Stimulated activated CD4-positive, alpha-beta T cell treated with anti-CD3 and anti-CD28 coated beads, Interleukin-4, amount 100 ng/mL, for 1 hour (primary cell): ENCODE measurements at places on chromosomes 3 and 15.

- DNase-seq: no peak
Observed at GRCh38 chr15:95584088-95584487, 746.4 kb upstream of the NR2F2 start.

DNA sequence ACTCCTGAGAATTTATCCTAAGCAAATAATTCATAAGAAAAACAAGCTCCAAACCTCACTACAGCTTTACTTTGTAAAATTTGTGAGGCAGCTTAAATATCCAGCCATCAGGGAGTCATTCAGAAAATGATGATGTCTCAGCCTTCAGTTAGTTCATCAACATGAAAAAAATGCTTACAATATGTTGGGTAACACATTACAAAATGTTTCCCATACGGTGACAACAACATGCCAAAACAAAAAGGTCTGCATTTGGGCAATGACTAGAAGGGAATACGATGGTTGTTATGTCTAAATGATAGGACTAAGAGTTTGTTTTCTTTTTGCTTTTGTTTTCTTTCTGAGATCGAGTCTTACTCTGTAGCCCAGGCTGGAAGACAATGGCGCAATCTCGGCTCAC, 47.0 kb upstream of the CFAP161 start:
- DNase-seq: no peak

GRCh38 chr3:94614192-94614591, 551.3 kb downstream of the NSUN3 start:
- DNase-seq: no peak

- DNase-seq: no peak
Observed at GRCh38 chr3:169455472-169455871, 208.0 kb downstream of the MECOM start.

DNA sequence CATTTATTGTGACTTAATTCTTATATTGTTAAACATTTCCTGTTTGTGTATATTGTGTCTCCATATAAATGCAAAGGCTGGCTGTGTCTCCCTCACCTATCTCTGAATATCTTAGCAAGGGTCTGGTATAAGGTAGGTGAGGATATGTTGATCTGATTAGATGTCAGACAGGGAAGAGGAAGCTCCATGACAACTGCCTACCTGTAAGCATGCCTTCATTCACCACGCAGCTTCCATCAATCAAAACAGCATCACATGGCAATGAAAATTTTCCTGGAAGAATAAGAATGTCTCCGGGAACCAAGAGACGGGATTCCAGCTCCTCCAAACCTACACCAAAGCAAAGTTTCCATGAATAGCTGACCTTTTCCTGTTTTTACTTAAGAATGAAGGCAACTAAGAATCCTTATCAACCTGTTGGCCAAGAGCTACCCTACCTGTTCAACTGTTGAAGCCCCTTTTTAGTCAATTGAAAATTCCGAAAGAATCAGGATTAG, 34.8 kb downstream of the ATP13A5 start:
- no peak for DNase-seq

DNA sequence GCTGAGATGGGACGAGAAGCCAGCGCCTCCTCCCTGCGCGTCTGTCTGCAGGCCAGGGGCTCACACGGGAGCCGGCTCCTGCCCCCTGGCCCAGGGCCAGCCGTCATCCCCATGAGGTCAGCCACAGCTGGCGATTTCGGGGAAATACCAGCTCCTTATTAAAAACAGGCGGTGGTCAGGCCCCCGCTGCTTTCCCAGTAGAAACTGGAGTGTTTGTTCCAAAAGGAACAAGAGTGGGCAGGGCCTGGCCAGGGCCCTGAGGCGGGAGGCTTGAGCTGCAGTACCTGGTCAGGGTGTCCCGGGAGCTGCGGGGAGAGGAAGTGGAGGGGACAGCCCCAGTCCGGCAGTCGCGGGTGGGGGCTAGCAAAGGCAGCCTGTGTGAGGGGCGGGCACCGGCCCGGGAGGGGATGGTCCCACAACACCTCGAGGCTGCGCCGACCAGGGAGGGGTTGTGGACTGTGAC, 17.8 kb downstream of the MYL3 start:
- DNase-seq: no peak

DNA sequence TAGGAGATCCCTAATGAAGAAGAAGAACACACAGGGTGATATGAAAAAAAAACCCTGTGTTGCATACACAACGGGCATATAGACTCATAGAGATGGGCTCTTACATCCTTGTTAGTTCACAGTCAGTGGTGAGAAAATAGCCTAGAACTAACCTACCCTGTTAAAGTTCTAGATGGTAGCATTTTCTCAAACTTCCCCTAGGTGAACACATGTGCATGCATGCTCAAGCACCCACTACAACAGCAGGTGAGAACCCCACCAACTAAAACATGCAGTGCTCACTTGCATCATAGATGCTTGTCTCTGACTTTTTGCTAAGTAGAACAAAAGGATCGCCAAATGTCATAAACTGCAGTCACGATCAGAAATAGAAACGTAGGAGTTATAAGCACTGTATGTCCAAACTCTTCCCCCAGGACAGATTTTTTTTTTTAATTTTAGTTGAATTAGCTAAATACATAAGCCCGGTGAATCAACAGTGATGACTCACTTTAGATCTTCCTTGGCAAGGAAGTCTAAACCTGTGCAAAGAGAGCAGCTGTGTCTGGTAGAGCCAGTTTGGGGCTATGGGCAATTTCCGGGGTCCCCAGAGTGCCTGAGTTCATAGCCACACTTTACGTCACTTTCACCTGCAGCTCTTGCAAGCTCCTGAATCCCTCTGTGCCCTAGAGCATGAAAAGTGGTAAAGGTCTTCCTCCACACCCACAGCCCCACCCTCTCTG, 96.2 kb upstream of the SEMA6D start:
- DNase-seq: no peak

GRCh38 chr3:113213896-113214587, 2.7 kb downstream of the BOC start:
- no peak for DNase-seq

DNA sequence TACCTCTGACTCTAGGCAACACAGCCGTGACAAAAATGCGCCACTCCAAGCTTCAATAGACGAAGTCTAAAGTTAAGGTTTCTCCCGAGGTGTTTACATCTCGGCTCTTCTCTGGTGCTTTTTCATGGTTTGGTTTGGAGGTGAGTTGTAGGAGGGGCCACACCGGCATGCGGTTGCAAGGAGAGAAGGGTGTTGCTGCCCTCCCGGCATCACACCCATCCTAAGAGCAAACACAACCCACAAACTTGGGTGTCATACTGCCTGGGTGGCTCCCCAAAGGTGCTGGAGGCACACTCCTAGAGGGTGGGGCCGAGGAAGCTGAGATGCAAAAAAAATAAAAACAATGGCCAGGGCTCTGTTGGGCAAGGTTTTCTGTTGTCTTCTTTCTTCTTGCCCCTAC, 225.2 kb upstream of the ICE2 start:
- no peak for DNase-seq

GRCh38 chr3:124391774-124392173, 338.5 kb upstream of the UMPS start:
- no peak for DNase-seq

DNA sequence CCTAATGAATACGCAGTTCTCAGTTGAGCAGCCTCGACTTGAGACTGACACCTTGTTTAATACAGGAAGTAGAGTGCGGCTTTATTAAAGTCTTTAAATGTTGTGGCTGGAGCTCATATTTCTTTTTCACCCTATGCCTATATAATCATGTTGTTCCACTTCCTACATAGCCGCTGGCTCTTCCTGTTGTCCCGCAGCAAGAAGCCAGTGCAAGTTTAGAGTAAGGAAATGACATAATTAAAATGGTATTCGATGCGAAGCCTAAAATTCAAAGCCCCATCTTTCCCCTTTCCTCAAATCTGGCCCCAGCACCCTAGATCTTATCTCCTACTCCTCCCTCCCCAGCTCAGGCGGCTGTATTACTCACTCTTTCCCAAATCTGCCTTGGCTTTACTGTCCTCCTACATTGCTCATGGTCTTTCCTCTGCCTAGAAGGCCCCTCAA, 7.5 kb upstream of the PHLDB2 start:
- DNase-seq: no peak

DNA sequence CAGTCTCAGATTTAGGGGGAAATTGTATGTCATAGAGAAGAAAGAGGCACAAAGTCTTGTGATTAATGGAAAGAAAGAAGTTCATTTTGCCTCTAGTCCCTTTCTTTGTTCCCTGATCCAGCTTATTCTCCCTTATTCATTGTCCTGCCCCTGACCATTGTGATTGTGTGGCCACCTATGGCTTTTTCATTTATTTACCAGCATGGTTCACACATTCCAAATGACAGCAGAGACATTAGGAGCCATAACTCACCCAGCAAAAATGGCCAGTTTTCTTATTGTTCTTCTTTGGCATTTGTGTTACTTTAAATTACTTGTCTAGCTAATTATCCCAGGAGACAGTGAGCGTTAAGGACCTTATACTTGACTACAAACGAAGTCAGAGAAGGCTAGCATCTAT, 36.3 kb upstream of the SGO1 start:
- no peak for DNase-seq

DNA sequence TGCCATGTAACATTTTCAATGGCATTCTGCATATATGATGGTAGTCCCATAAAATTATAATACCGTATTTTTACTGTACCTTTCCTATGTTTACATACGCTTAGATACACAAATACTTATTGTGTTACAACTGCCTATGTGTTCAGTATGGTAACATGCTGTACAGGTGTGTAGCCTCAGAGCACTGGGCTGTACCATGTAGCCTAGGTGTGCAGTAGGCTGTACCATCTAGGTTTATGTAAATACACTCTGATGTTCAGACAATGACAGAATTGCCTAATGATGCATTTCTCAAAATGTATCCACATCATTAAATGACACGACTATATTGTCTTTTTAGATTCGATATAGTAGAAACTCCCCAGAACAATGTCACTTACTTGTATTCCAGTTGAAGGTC, 22.7 kb downstream of the CD80 start:
- no peak for DNase-seq

DNA sequence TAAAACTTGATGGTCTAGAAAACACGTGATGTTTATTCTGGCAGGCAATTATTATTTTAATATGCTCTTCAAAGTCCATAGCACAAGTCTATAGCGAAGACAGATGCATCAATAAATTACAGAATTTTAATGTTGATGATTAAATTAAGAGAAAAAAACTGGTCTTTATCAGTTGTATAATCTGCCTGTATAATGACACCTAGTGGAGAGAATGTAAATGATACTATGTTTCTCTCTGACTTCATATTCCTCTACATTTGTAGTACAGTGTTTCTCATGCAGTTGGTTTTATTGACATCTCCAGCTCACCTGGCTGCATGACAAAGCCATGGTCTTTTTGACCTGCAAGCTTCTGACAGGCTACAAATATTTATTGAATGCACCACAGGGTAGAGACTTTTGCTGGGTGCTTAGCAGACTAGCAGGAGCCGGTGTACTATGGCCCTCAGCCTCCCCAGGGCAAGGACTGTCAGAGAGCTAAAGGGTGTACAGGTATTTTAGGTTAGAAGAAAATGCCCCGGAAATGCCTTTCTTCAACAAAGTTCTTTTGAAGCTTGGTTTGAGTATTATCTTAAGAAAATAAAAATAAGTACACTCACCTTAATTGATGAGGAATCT, 289.9 kb downstream of the GAP43 start:
- no peak for DNase-seq

- no peak for DNase-seq
Observed at GRCh38 chr3:129440618-129441190, 680 bp downstream of the IFT122 start.

- DNase-seq: no peak
Observed at GRCh38 chr15:60799885-60800284, 320.9 kb upstream of the ICE2 start.

DNA sequence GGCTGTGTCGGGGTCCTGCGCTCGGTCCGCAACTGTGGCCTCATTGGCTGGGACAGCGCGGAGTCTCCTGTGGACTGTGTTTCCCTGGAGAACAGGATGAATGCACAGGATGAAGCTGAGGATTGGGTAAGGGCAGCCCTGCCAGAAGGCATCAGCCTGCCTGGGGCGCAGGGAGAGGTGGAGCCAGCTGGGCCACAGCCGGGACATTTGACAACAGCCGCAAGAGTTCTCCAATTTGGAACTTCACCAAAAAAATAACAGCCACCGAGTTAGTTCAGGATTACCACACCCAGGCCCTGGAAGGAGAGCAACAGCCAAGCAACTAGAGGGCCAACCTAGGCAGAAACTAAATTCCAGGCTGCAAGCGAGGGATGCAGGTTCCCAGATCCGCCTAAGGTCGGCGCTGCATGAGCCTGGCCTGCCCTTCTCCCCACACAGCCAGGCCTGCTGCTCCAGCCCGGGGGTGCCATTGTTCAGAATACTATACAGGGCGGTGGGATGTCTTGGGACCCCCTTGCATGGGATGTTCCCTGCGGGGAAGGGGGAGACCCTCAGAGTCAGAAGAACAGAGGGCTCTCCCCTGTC, 229.3 kb downstream of the OCA2 start:
- DNase-seq: no peak

DNA sequence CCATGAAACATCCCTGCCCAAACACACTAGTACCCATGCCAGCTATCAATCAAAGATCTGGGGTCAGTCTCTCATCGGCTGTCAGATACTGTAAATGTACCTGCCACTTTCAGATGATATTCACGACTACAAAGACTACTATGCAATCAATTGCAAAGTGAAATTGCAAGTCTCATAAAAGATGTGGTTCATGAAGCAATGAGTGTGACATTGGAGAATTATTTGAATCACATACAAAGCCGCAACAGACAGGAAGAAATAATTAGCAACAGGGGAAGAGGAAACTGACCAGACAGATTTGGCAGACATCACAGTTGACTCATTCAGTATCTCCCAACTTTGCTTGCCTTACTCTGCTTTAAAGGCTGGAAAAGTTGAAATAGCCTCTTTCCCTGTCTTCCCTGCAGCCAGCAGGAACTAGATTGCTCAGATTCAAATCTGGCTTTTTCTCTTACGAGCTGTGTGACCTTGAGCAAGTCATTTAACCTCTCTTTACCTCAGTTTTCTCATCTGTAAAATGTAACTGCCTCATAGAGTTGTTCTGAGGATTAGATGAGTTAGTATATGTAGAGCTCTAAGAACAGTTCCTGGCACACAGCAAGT, 95.7 kb upstream of the C3orf80 start:
- no peak for DNase-seq

DNA sequence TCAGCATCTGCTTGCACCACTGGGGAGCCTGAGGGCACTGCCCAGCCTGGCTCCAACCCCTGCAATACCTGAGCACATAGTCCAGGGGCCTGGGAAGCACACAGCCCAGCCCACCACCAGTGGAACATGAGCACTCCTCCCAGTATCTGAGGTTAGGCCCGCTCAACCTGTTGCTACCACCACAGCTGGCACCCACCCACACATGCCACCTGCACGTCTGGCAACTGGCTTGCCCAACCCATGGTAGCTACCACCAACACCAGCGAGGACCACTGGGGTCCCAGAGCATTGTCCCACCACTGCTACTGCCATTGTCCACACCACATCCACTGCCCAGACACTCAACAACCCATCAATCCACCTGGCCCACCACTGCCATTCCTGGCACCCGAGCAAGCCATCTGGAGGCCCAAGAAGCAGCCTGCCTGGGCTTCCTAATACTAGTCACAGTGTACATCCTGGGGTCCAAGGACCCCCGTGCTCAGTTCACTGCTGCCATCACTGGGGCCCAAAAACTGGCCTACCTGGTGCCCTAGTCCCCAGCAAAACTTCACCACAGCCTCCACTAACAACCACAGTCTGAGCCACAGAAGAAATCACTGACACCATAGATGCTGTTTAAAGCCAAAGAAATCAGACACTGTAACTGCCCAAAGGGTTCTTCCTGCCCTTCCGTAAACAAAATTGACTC, 62.1 kb upstream of the TBC1D23 start:
- DNase-seq: no peak

- no peak for DNase-seq
Observed at GRCh38 chr3:144480416-144480919, 508.8 kb downstream of the DIPK2A start.
